ENCODE measurements at places on chromosomes 3 and 15.
A peak's percentile ranks its signal among the peaks of the same experiment; 100 is the strongest.

DNA sequence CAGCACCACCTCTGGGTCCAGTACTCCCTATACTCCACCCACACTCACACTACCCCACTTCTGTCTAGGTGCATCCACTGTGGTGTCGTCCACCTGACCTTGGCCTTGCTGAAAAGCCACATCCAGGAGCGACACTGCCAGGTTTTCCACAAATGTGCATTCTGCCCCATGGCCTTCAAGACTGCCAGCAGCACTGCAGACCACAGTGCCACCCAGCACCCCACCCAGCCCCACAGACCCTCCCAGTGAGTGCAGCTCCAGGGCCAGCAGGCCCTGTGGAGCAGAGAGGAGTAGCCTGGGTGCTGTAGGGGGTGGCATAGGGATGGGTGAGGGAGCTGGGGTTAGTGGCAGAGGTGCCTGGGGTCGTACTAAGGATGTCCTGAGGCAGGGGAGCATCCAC lies 19.4 kb upstream of the ALPK3 start:
- DNase-seq = no peak

DNA sequence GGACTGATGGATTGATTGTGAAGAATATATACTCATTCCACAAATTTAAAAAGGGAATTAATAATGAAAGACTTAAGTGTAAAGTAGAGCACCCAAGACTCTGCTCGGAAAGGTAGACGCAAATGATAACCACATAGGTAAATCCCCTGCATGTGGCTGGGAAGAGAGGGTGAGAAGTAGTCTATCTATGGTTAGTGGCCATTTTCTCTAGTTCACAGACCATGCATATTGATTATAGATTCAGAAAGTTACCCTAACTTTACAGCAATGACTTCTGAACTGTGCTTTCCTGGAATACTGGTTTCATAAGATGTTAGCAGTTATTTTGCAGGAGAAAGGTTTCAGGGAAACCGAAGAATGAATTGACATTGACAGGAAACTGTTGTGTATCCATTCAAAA lies 51.7 kb downstream of the CASR start:
- no peak for DNase-seq

GRCh38 chr3:187046033-187046432 lies 93.3 kb downstream of the RPL39L start:
- DNase-seq = no peak

GRCh38 chr3:172965256-172965655 lies 175.8 kb downstream of the SPATA16 start:
- DNase-seq = no peak

DNA sequence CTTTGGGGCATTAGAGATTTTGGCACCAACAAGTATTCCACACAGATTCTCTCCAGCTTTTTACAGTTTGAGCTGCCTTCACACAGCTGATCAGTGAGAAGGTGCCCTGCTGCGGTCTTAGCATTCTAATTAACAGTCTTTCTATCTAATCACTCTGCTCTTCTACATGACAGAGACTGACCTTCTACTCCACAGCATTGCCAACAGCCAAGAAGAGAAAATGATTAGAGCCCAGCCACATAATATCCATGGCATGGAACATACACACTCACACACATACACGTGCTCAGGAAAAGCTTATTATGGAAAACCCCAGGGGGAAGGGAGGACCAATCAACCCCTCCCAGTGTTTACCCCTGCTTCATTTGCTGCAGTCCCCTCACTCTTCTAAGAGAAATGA lies 76.1 kb upstream of the PPP2R3A start:
- no peak for DNase-seq

- no peak for DNase-seq
Observed at GRCh38 chr15:80246425-80246894, 5.6 kb downstream of the CTXND1 start.

- DNase-seq = no peak
Observed at GRCh38 chr3:119676020-119676419, 1.2 kb downstream of the COX17 start.

- DNase-seq = peak; percentile 54
Observed at GRCh38 chr15:91852741-91853510, 582 bp upstream of the SLCO3A1 start.

- no peak for DNase-seq
Observed at GRCh38 chr3:32105291-32106131, 909 bp upstream of the GPD1L start.

DNA sequence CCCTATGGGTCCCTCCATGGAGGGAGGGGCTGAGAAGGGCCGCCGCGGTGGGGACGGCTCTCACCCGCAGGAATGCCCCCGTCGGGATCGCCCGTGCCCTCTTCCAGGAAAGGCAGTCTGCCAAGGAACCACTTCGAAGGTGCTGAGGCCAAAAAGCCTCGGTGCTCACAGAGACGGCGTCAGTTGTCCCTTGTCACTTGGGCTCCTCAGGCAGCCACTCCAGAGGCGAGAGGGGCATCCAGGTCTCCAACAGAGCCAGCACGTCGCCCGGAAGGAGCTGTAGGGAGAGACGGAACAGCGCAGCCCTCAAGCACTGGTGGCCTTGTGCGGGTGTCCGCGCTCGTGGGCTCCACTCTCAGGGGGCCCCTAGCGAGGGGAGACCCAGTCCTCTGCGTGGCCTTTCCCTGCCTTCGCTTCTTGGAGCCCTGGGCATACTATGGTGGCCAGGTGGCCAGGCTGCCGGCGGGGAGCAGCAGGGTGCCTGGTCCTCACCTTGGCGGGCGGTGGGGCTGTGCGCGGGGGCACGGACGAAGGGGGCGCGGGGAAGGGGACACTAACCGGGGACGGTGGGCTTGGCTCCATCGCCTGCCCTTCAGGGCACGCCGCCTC lies 994 bp downstream of the MESP1 start:
- DNase-seq = no peak

DNA sequence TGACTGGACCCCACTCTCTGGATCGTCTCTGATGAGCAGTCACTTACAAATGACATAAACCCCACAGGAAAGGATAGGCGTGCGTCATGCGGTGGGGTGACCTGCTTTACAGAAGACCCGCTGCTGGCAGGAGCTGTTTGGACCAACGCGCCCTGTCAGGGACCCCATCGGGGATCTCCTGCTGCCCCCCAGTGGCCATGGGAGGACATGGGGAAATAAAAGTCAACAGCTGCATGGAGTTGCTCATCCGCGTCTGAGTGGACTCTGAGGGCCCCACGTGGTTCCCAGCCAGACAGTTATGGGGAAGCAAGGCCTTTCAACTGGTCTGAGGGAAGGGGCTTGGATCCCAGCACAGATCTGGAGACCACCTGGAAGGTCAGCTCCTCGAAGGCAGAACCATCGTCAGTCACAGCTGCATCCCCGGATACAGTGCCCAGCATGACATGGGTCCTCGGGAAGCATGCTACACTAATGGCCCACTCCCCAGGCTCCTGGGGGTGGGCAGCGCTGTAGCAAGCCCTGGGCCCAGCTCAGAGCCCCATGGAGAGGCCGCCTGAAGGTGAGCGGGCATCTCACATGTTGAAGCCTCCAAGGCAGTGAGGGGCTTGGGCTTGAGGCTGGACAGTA lies 32.1 kb downstream of the PTH1R start:
- DNase-seq = peak; percentile 60

DNA sequence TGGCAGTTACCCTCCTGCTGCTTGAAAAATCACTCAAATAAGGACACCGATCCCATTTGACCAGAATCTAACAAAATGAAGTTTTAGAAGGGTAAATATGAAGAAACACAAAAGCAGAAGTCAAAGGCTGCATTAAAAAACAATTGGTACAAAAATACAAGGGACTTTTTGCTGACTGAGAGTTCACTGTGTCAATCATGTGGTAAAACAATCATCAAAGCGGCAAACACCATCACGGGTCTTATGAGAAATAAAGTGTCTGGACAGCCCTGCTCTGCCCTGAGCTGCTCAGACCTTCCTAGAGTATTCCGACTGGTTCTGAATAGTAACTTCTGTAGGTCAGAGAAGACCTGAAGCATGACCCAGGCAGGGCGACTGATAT lies 137.2 kb upstream of the RAD18 start:
- DNase-seq = no peak

GRCh38 chr3:4060064-4060463 lies 243.1 kb upstream of the SETMAR start:
- DNase-seq = no peak

- no peak for DNase-seq
Observed at GRCh38 chr15:89346516-89347231, 12.1 kb upstream of the POLG start.

GRCh38 chr3:45153658-45154437 lies 7.7 kb upstream of the CDCP1 start:
- no peak for DNase-seq

- DNase-seq = no peak
Observed at GRCh38 chr15:45469441-45469840, 53.1 kb downstream of the SLC30A4 start.

DNA sequence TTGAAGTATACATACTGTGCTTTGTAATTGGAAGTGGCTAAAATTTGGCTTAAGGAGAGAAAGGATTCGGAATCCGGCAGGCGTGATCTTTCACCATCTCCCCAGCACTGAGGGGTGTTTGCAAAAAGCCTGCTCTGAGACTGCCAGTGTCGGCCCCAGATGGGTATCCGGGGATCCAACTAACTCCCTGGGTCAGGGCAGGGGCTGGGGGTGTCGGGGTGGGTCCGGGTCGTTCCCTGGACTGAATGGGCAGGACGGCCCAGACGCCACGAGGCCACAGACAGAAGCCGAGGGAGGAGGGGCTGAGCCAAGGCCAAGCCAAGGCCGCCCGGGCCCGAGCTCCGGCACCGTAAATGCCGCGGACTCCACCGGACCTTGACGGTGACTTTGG lies 349 bp downstream of the PPIB start:
- DNase-seq = no peak

- DNase-seq = no peak
Observed at GRCh38 chr3:52047295-52047960, 8.9 kb downstream of the DUSP7 start.
